Stimulated activated CD8-positive, alpha-beta memory T cell treated with anti-CD3 and anti-CD28 coated beads, Interleukin-15, amount 100 ng/mL, for 1 hour (primary cell): ENCODE measurements at places on chromosomes 7 and 10.

DNA sequence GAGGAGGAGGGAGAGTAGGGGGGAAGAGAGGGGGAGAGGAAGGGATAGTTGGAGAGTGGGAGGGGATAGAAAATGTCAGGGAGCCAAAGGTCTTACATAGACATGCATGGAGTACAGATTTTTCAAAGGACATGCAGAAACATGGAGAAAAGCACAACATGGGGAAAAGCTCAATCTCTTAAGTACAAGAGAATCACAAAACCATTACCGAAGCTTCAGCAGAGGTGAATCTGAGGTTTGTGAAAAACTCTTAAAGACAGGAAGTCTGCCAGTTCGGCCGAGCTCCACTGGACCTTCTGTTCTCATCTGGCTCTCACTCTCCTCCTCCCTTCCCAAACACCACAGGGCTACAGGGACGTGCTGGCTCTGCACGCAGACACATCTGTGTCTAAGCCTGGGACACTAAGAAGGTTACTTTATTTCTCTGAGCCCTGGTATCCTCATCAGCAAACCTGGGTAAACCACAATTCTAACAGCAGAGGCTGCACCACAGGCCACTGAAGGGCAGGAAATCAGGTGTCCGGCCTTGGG is 133.9 kb downstream of the COBL start:
- DNase-seq = no peak

GRCh38 chr10:15232279-15232678 is 63.8 kb upstream of the NMT2 start:
- DNase-seq = no peak

DNA sequence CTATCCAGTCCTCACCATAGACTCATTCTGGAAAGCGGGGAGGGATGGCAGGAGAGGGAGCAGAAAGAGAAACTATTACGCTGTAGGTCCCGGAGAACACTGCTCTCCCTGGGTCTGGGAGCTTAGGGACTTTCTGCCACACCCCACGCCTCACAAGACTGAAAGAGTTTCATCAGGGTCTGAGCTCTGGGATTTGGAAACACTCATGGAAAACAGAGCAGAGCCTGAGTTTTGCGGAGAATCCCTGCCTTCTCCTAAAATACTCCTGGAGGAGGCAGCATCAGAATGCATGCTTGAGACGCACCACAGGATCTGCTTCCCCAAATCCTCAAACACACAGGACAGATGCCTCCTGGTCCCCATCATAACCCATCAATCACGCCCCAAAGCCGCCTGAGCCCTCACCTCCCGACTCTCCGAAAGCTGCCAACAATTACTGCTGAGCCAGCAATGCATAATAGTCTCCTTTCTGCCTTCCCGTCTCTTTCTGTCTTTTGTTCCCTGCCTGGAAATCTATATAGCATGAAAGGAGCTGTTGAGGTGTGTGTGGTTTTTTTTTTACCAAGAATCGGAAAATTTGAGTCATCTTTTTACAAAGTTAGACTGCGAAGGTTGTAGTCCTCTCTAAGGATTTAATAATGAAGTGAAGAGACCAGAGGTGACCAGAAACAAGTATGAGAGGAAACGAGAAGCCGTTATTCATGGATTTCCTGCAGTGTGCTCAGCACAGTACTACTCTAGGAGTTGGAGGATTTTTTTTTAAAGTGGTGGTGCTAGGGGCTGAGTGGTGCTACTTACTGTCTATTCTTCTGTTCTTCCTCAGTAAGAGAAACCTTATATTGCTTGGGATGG is 37.7 kb downstream of the ASB13 start:
- no peak for DNase-seq

GRCh38 chr10:33478089-33478674 is 143.7 kb upstream of the NRP1 start:
- DNase-seq = no peak

GRCh38 chr10:130767116-130767730 is 544.3 kb downstream of the TCERG1L start:
- DNase-seq = no peak

DNA sequence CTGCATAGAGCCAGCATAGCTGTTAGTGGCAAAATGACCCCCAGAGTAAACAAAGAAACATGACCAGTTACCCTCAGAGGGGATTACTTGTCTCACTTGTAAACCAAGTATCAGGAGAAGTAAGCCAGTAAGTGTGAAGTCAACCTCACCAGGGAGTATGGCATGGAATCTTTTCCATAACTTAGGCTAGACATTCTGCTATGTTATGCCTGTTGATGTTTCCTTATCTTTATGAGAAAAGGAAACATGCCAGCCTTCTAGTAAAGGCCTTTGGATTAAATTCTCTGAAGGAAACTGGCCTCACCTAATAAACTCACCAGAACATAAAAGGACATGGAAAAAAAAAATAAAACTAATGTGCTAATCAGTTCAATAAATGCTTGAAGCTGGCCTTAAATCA is 87.7 kb downstream of the SEM1 start:
- no peak for DNase-seq

GRCh38 chr10:113858541-113858940 is 4.1 kb downstream of the NHLRC2 start:
- DNase-seq = no peak

DNA sequence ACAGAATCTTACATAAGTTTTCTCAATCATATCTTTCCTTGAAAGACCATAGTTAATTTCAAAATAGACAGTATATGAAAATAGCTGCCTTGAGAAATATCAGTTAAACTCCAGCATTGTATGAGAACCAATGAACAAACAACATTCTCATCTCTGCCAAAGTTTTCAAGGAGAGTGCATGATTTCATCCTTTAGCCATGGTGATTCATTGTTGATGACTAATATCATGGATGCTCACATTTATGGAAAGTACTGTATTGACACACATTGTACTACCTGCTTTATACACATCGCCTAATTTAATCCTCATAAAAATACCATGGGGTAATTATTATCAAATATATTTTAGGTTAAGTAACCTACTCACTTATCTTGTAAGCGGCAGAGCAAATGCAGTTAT is 250.3 kb downstream of the CNTNAP2 start:
- no peak for DNase-seq

GRCh38 chr10:6364893-6365292 is 162.2 kb downstream of the PFKFB3 start:
- no peak for DNase-seq
